Body of pancreas (tissue), 4 donors: ENCODE measurements at places on chromosomes 2 and 18. TPM values are rescaled to one million over a fixed set of nuclear protein-coding genes. Genes with fewer than 3 reads are reported as not detected.

Gene TNFAIP6
- not detected for total RNA-seq

- no peak for DNase-seq
These were observed 165.9 kb downstream of the UXS1 start for GRCh38 chr2:106028192-106028591.

Gene SDC1
- total RNA-seq = 24.7 TPM

DNA sequence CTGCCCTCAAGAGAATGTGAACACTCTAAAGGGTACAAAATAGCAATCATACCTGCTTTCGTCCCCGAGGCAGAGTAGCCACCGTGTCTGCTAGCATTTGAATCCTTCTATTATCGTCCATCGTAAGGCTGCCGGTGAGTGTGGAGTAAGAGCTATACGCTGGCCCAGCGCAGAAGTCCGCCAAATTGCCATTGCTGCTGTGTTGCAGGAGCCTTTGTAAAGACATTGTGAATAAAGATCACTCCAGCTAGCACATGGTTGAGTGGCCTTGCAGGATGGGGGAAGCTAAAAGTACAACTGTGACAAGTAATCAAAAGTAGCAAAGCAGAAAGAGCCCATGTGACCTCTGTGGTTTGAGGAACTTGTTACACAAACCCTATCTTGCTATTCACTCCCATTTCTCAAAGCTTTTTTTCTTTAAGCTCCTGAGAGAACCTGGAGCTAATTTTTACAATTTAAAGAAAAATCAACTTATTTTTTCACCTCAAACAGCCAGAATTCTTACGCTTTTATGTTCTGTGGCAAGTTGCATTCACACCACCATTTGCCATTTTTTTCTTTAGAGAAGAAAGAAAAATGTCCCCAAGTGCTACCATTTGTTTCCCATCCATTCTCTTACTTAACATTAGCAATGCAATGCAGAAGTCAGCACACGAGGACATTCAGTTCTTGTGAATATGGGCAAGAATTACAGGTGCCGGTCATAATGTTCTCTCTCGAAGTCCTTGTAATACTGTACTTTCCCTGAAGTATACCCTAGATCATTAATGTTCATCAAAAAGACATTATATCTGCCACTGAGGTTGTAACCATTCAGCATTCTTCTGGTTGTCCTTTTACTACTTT is at the start of gene CYTIP:
Gene CYTIP (minus strand): TSS at position 295 of the 846 bp plus-strand sequence. CDS start 69 bp downstream, at position 226.
- peak; percentile 25 for DNase-seq

DNA sequence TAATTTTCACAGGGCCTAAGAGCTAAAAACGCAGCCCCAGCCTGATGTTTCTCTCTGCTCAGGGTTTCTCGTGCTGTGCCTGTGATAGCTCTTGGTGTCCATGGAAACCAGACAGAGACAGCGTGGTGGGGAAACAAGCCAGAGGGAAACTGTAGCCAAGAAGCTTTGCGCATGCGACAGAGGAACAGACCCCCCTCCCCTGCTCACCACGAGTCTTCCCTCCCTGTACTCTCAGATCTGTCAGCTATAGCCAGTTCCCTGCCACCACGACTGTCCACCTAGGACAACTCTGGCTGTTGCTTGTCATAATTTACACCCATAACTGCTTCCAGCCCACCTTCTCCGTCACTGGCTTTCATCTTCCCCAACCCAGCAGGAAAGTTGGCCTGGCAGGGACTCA is 13.2 kb upstream of the DNAJC27 start:
- DNase-seq = peak; percentile 15

DNA sequence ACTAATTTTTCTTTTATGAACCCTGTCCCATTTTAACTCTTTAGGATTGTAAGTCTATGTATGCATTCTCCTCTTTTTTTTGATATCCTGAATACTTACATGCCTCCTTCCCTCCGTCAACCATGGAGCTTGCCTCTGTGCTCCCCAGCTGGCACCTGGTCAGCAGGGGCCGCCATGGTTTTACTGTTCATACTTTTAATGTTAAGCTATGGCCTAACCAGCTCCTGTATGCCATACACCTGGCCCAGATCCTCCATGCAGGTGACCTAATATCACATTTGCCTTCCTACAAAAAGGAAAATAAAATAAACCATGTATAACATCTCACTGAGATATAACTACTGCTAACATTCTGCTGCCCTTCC is 283.1 kb upstream of the TRIB2 start:
- DNase-seq = peak; percentile 69
